ENCODE measurements at places on chromosomes 12 and 14.

DNA sequence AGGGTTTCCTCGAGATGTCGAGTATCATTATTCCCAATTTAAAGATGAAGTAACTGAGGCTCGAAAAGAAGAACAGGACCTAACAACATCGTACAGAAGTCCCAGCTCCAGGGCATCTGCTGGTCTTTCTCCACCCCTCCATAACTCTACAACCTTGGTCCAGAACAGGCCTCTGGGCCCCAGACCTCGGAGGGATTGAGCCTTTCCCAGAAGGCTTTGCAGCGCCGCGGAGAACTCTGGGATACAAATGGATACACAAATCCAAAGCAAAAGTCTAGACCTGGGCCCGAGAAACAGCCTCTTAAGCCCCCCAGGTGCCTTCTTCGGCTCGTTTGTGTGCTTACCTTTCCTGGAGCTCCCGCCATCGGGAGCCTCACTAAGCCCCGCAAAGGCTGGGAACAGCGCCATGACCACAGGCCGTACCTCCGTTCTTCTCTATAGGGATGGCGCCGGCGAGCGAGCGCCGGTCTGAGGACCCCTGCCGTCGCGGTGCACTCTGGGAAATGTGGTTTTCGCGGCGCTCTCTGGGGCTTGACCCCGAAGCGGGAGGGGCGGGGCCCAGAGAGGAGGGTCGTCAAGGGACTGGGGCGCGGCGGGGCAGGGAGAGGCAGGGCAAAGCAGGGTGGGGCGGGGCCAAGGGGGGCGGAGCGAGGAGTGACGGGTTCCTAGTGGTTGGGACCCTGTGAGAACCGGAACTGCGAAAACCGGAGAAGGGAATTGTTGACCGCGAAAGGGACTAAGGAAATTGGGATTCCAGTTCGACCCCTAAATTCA lies at the start of gene NRDE2:
NRDE2 (minus strand) TSS at position 445 of the 774 bp plus-strand sequence; CDS start at position 408, 37 bp downstream.
- DNase-seq = peak; percentile 82

GRCh38 chr14:54738009-54738408 lies 164.6 kb downstream of the GCH1 start:
- DNase-seq = no peak

- DNase-seq = no peak
Measured at GRCh38 chr14:68814238-68814538, 21.3 kb upstream of the ZFP36L1 start.

GRCh38 chr14:38405851-38406635 lies 150.2 kb upstream of the CLEC14A start:
- no peak for DNase-seq

GRCh38 chr12:51793201-51793600 lies 55.3 kb downstream of the FIGNL2 start:
- no peak for DNase-seq

DNA sequence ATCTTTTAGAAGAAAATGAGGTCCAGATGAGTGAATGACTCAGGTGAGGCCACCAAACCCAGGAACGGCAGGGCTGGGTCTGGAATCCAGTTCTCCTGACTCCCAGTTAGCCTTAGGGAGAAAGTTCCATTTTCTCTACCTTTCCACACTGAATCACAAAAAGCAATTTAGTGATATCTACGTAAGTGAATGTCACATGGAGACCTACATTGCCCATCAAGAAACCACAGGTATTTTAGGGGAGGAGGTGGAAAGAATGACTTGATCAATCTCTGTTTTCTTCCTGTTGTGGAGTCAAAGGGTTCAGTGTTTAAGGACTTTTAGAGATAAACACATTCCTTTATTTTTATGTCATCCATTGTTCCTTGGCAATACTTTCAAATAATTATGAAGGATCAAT lies 106.9 kb upstream of the PTPRB start:
- DNase-seq = no peak

GRCh38 chr12:91127751-91128150 lies 16.5 kb upstream of the LUM start:
- DNase-seq = no peak

DNA sequence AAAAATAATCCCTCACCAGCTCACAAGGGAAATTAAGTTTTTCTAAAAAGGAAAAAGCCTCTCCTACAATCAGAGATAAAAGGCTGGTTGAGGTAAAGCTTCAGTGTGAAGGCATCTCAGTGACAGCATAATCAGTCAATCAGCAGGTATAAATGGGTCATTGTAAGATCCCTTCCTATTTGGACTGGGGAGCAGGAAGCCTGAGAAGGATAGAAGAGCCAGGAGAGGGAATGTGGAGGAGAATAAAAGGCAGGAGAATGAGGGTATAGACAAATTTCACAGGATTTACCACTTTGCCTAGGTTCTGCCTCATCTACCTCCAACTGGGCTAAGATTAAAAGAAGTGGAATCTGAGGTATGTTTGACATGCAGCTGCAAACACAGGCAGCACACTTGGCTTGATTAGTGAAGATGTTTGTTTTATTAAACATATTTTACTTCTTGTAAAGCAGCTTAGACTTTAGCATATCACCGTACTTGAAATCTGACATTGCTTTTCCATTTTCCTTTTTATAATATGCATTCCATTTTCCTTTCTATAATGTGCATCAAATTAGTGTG lies 479.1 kb upstream of the USP15 start:
- no peak for DNase-seq

DNA sequence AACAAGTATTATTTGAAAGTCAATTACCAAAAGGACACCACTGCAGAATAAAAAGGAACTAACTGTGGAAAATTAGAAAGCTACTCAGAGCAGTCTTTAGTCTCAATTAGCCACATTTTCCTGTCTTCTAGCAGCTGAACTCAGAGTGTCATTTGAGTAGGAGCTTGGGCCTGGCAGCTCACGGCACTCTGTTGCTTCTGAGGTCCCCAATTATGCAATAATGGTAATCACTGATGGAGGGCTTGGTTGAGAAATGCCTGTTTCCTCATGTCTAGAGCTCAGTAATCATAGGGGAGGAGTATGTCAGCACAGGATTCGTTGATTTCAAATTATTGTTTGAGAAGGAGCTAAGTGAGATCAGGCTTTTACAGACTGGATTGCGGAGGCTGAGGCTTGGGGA lies 108.6 kb downstream of the VRK1 start:
- no peak for DNase-seq

- no peak for DNase-seq
Measured at GRCh38 chr14:69848903-69849391, 30.3 kb upstream of the SMOC1 start.

GRCh38 chr12:47789712-47790489 lies 16.9 kb downstream of the SLC48A1 start:
- no peak for DNase-seq

- no peak for DNase-seq
Measured at GRCh38 chr12:62106547-62107185, 153.5 kb upstream of the USP15 start.

GRCh38 chr12:128178966-128179365 lies 88.0 kb upstream of the TMEM132C start:
- no peak for DNase-seq

- no peak for DNase-seq
Measured at GRCh38 chr14:80787876-80788275, 153.7 kb downstream of the CEP128 start.

DNA sequence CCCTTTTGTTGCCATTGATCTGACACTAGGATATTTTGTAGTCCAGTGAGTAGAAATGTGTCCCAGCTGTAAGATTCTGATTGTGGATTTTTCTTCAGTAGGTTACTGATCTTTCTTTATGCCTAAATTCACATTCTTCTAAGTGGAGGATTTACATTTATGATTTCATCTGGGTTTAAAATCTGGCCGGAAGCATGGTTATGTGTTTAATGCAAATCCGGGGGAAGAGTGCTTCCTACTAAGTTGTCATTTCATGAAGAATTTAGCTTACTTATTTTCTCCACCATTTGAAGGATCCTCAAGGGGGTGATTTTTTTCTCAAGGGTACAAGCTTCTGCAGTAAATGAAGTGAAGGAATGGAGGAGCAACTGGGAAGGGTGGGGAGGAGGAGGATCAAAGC lies 96.7 kb downstream of the TMTC2 start:
- no peak for DNase-seq

DNA sequence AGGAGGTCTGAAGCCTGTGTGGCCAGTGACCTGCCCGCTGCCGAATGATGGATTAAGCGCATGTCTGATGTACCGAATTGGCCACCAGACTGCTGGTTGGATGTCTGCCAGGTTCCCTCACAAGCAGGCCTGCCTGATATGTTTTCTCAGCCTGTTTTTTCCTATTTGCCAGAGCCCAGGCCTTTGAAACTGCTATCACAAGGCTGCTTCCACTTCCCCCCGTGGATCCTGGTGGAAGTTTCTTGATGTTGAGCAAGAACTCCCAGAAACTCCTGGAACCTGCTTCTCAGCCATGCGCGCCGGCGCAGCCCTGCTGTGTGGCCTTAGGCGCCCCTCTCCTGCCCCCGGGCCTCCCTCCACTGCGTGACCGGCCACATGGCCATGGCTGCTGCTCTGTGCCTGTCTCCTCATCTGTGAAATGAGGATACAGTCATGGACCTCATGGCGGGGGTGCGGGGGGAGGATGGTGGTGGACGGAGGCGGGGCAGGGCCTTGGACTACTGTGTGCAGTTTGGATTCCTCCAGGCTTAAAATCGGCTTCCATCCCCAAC lies 56.6 kb downstream of the CALM1 start:
- DNase-seq = no peak

- no peak for DNase-seq
Measured at GRCh38 chr14:58978343-58978742, 210.1 kb upstream of the DAAM1 start.

GRCh38 chr14:31208546-31209424 lies 1.2 kb upstream of the HECTD1 start:
- no peak for DNase-seq

- no peak for DNase-seq
Measured at GRCh38 chr14:77882098-77882497, 82.2 kb downstream of the ADCK1 start.

GRCh38 chr12:100908501-100908900 lies 113.9 kb downstream of the ANO4 start:
- no peak for DNase-seq

- no peak for DNase-seq
Measured at GRCh38 chr12:72631926-72632685, 359.9 kb downstream of the TRHDE start.

DNA sequence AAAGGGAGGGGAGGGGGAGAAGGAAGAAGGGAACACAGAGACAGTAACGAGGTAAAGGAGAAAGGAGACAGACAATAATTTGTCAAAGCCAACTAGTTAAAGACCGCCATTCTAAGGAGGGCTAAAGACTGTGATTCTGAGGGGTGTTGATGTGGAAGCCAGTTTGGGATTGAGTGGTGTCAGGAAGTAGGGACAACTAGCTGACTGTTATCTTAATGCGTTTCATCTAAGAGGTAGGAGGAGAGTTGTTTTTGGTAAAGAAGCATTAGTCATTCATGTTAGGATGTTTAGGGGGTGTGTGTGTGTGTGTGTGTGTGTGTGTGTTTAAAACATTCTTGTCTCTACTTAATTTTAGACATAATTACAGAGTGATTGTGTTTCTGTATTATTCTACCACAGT lies 95.0 kb downstream of the INSM2 start:
- no peak for DNase-seq

DNA sequence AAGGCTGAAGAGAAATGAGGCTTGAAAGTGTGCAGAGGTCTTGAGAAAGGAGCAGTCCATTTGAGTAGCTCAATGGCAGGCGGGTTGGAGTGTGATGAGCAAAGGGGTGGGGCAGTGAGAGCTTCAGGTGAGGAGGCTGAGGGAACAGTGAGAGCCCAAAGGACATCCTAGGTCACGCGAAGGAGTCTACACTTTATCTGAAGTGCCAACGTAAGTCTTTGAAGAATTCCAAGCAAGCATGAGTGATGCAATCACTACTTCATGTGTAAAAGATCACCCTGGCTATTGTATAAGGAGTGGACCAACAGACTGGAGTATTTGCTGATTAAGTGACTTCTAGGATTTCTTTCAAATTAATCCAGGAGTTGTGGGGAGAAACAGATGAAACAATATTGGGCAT lies 159.9 kb upstream of the HIF1A start:
- no peak for DNase-seq

GRCh38 chr12:52846356-52846970 lies 2.3 kb downstream of the KRT78 start:
- DNase-seq = no peak

DNA sequence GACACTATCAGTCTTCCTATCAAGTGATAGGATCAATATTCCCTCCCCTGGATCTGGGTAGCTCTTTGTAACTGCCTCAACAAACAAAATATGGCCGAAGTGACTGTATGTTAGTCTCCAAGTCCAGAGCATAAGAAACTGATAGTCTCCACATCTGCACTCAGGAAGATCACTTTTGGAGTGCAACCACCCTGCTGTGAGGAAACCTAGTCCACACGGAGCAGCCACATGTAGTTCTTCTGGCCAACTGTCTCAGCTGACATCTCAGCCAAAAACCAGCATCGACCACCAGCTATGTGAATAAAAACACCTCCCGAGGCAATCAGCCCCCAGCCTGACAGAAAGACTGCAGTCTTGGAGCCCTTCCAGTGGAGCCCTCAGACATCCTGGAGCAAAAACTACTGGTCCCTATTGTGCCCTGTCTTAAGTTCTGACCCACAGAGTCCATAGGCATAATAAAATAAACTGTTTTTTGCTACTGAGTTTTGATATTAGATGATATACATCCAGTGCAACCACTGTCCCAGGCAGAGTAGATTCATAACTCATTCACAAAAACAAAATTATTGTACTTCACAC lies 143.8 kb downstream of the MED13L start:
- no peak for DNase-seq

GRCh38 chr12:115044073-115044472 lies 360.1 kb upstream of the TBX3 start:
- no peak for DNase-seq

GRCh38 chr12:49818241-49818895 lies 9.8 kb downstream of the NCKAP5L start:
- DNase-seq = no peak

- no peak for DNase-seq
Measured at GRCh38 chr14:35435177-35435576, 30.6 kb upstream of the NFKBIA start.

DNA sequence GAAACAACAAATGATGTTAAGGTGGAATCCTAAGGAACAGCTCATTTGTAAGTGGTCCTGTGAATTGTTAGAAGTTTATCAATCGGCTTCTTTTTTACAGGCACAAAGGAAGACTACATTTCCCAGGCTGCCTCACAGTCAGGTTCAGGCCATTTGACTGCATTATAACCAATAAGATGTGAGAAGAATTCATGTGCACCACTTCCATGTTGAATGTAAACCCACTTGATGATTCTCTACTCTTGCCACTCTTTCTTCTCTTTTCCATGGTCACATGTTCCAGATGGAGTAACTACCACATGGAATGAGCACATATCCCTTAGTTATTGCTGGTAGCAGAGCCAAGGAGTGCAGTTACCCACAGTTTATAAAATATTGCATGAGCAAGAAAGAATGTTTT lies 67.1 kb upstream of the GZMB start:
- DNase-seq = no peak

GRCh38 chr14:101623685-101624444 lies 62.6 kb downstream of the DIO3 start:
- no peak for DNase-seq

- peak; percentile 72 for DNase-seq
Measured at GRCh38 chr14:73491256-73492042, 716 bp downstream of the RIOX1 start.

- DNase-seq = peak; percentile 8
Measured at GRCh38 chr12:89707703-89708564, 704 bp downstream of the ATP2B1 start.
